ENCODE measurements at places on chromosomes 3 and 15.

- no peak for DNase-seq
These were observed 10.5 kb downstream of the SQOR start for GRCh38 chr15:45645026-45645980.

GRCh38 chr3:160648701-160649100 lies 28.3 kb upstream of the ARL14 start:
- DNase-seq, result no peak

DNA sequence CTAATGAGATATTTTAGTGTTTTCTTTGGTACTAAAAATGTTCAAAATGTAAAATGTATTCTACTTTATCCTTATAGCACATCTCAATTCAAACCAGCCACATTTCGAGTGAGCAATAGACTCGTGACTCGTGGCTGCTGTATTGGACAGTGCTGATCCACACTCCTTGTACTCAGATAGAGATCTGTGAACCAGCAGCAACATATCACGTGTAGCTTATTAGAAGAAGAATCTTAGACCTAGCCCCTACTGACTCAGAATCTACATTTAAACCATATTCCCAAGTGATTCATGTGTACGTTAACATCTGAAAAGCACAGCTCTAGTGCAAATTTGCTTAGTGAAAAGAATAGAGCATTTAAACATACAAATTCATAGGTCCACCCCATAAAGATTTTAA lies 130.9 kb downstream of the IL1RAP start:
- DNase-seq, result no peak

DNA sequence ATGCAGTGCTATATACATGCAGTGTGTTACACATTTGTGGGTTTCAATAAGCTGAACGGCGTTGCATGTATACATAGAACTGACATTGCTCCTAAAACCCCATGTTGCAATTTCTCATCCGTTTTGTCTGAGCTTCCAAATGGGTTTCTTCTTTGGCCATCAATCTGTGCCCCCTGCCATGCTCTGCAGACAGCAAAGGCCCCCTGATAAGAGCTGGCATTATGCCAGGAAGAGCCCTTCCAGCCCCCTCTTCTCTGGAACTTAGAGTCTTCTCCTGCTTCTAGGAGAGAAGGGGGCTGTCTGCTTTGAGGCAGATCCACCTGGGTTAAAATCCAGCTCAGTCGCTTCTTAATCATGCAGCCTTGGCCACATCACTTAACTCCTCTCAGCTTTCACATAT lies 254.0 kb downstream of the SLCO3A1 start:
- no peak for DNase-seq

DNA sequence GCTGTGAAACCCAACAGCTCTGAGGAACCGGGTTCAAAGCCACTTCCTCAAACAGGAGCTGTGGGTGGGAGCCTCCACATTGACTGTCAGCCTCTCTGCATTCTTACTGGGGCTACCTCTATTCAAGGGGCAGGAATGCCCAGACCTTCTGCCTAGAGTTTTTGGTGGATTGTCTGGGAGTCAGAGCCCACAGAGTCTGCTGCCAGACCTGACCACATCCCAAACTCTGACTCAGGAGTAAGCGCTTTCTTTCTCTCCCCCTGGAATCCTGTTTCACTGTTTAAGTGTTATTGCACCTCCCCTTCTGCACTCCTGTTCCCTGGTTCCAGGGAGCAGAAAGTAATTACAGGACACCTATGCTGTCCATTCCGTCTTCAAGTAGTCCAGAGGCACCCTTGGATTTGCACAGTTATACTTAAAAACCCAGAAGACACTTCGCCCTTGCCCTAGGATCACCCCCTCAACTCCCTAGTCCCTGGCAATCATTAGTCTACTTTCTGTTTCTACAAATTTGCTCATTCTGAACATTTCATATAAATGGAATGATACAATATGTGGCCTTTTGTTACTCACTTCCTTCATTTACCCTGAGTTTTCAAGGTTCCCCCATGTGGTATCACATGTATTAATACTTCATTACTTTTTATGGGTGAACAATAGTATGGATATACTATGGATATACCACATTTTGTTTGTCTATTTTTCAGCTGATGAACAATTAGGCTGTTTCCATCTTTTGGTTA lies 37.9 kb upstream of the TJP1 start:
- no peak for DNase-seq

- no peak for DNase-seq
These were observed 296.6 kb downstream of the NR2F2 start for GRCh38 chr15:96627031-96627568.

- DNase-seq, result no peak
These were observed 659.0 kb downstream of the NTRK3 start for GRCh38 chr15:87597346-87598052.

DNA sequence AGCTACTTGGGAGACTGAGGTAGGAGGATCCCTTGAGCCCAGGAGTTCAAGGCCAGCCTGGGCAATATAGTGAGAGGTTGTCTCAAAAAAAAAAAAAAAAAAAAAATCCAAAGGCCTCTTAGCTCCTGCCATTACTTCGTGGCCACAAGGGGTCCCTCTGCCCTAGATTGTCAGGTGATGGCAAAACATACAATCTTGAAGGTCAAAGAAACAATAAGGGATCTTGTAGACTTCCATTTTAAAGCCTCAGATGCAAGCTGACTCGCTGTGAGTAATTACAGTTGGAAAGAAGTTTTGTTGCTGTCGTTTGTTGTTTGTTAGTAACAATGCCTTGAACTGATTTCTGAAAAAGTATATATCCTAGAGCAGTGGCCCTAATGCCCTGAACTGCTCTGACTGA lies 55.9 kb upstream of the PLCL2 start:
- peak; percentile 78 for DNase-seq

- no peak for DNase-seq
These were observed 1.5 kb downstream of the CD80 start for GRCh38 chr3:119557877-119558269.

DNA sequence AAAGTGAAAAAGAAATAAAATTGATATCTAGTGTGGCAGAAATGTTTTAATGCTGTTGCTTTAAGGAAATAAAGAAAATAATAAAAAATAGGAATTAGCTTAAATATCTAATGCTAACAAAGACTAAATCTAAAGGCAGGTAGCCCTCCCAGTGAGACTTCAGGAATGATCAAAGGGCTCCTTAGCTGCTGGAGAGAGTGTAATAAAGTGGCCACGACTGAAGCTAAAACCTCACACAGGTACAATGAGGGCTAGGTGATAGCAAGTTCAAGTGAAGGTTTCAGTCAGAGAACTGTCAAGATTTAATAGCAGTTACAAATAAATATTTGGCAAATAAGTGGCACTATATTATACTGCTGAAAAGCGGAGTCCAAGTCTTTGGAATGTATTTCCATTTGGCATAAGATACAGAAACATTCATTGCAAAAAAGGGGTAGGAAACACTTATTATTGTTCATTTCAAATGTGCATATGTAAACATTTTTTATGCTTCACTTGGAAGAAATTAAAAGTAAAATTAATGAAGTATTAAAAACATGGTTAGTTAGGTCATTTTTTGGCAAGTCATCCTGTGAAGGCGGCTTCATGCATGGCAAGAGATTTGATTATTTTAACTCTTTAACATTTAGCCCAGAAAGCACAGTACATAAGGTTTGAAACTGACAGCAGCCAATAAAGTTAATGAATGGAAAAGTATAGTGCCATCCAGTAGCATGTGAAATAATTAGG lies 168.2 kb downstream of the ECT2 start:
- no peak for DNase-seq

DNA sequence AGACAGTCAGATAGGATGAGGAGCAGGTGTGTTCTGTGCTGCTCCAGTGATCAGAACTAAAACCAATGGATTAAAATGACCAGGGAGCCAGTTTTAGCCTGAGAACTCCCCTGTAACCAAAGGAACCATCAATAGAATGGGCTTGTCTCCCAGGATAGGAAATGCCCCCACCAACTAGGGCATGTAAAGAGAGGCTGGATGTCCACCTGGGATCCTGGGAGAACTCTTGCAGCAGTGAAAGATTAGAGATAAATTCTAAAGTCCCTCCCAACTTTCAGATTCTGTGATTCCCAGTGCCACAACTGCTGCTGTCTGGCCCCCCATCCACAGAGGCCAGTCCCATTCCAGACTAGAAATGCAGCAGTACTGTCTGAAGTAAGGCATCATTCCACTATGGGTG lies 33.8 kb downstream of the HDC start:
- no peak for DNase-seq

GRCh38 chr3:10437995-10438901 lies 67.1 kb downstream of the ATP2B2 start:
- DNase-seq, result no peak

GRCh38 chr3:65761446-65762234 lies 277.1 kb downstream of the MAGI1 start:
- DNase-seq, result no peak

DNA sequence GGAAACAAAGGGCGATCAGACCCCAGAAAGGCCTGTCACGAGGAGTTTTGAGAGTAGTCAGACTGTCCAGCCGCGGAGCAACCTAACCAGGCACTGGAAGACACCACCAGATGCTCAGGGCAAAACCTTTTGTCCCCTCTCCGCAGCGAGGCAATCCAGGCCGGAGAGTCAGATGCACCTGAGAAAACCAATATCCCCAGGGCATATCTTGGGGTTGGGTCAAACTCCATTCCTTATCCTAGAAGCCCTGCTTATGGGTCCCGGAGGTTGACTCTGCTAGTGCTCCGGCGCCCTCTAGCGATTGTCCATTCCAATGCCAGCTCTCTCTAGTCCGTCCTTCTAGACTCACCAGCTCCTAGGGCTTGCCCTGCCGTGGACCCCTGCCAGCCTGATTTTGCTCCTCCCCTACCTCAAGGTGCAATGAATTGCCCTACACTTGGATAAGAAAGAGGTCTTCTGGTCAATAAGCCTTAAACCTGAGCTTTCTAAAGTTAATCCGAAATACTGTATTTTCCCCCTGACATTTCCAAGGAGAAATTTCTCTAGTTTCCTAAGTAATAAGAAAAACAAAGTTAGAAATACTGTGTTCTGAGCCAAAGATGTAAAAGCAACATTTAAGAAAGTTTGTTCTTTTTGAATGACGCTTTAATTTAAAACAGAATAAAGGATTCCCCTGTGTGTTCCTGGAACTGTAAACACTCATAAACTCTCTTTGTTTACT lies 5.5 kb downstream of the CPNE4 start:
- DNase-seq, result no peak

DNA sequence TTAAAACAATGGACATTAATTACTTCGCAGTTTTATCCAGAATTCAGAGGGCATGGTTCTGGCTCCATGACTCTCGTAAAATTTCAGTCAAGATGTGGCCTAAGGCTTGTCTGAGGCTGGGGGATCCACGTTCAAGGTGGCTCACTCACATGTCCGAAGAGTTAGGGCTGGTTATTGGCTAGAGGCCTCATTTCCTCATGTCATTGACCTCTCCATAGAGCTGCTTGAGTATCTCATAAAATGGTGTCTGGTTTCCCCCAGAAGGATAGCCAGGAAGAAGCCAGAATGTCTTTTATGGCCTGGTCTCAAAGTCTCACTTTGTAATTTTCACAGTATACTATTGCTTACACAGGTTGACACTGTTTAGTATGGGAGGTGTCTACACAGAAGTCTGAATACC lies 67.3 kb upstream of the DCBLD2 start:
- no peak for DNase-seq

DNA sequence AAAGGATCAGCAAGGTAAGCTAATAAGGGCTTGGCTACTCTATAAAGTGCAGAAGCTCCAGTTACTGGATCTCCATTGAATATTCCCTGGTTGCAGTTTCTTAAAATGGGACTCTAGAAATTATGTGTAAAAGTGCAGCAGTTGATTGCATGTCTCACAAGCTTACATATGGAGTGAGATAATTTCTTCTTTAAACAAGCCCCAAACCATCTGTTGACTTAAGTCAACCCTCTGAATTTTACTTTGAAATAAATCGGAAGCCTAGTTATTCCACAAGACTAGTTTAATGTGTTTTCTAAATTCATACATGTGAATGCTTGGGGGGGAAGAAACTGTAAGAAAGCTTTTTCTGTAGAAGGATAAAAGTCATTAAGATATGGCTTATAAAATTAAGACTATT lies 664.2 kb downstream of the NLGN1 start:
- no peak for DNase-seq

GRCh38 chr3:82685761-82686160 lies 924.3 kb upstream of the GBE1 start:
- DNase-seq, result no peak

DNA sequence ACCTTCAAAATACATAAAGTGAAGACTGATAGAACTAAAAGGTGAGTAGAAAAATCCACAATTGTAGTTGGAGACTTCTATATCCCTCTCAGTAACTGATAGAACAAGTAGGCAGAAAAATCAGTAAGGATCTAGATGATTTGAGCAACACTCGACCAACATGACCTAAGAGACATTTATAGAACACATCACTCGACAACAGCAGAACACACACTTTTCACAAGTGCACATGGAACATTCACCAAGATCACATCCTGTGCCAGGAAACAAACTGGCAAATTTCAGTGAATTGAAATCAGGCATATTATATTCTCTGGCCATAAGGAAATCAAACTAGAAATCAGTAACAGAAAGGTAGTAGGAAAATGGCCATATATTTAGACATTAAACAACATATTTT lies 37.1 kb downstream of the LYSMD4 start:
- no peak for DNase-seq

- DNase-seq, result no peak
These were observed 47.7 kb upstream of the FMN1 start for GRCh38 chr15:33242165-33242564.

DNA sequence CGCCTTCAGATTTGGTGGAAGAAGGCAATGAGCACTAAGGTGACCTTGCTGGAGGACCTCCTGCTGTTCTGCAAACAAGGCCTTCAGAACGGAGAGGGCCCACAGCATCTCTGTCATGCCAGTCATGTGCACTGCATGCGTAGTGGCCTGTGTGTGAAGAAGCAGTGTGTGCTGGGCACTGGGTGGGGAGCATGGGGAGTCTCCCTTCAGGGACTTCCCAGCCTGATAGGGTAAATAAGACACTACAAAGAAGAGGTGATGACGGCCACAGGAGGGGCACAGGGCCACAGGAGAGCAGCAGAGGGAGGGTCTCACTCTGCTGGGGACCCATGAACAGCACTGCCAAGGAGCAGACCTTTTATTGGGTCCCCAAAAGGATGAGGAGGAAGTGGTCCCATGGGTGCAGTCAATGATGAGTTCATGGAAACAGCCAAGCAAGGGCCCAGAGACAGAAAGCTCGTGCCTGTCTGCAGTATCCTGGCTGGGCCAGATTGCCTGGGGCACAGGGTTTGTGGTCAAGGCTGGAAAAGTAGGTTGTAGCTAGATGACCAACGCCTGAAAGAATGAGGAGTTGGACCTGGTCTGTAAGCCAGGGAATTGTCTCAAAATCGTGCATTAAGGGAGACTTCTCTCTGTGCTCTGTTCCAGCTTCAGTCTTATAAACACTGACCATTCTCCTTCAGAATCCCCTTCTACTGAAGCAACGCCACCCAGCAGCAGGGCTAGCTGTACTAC lies 67.8 kb upstream of the SEC61A1 start:
- no peak for DNase-seq

DNA sequence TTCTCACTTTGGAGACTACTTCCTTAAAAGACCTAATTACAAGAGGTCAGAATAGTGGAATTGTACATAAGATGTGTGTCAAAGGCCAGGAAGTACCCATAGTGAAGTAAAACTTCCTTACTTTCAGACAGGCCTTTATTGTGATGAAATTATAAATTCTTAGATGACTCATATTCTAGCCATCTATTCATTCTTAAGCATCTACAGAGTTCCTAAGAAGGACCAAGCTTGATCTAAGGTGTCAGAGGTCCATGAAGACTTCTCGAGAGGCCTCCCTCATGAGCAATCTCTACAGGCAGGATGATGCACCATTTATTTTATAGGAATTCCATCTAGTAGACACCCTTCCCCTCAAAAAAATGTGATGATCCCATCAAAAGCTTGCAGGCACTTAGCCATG lies 493.3 kb downstream of the MAGI1 start:
- no peak for DNase-seq

- DNase-seq, result no peak
These were observed 45.1 kb upstream of the EPHB1 start for GRCh38 chr3:134749802-134750553.

Measured in CD8-positive, alpha-beta T cell (primary cell).